Dorsolateral prefrontal cortex (tissue), 122 donors: ENCODE measurements at places on chromosomes 4 and X. TPM values are rescaled to one million over a fixed set of nuclear protein-coding genes. Genes with fewer than 3 reads are reported as not detected.

DNA sequence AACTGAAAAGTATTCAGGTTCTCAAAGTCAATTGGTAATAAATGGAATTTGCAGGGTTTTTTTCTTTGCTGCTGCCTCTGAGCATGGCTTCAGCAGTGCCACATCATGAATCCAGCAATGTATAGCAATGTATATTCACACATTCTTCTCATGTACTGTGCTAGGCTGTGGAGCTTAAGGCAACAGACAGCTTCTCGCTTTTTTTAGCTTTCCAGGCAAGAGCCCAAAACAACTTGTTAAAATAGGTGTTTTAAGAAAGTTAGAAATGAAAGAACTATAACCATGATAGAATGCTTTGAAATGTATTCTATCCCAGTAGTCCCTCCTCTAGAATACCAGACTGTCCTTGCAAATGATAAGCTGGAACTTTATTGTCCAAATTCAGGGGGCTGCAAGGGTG lies 30.4 kb downstream of the SMIM43 start:
- DNase-seq = no peak

DNA sequence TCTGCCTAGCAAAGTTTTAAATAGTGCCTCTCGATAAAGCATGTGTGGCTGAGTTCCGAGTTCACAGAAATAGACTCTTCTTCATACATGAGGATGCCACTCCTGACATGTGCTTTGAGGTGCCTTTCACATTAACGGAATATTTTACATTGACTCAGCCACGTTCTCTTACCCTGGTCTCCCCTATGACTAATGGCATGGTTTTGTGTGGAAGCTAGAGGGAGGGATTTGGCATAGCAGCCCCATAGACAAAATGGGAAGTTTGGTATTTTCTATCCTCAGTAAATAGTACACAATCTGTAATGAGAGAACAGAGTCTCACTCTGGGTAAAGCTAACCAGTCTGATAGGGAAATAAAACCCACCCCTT lies 68.9 kb downstream of the PCDH19 start:
- no peak for DNase-seq

DNA sequence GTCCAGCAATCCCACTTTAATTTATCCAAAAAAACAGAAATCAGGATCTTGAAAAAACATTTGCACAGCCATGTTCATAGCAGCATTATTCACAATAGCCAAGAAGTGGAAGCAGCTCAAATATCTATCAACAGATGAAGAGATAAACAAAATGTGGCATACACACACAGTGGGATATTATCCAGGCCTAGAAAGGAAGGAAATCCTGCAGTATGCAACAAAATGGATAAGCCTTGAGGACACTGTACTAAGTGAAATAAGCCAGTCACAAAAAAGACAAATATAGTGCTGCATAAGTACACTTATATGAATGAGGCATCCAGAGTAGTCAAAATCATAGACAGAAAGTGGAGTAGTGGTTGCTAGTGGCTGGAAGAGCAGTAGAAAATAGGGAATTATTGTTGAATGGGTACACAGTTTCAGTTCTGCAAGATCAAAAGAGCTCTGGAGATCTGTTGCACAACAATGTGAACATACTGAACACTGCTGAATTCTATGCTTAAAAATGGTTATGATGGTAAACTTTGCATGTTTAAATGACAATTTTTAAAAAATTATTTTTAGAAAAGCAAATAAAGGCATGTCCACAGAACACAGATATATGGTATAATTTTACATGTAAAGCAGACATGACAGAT lies 25.6 kb downstream of the CHM start:
- DNase-seq = no peak

- DNase-seq = no peak
These were observed 605 bp upstream of the FAT1 start for GRCh38 chr4:186724058-186724863.

DNA sequence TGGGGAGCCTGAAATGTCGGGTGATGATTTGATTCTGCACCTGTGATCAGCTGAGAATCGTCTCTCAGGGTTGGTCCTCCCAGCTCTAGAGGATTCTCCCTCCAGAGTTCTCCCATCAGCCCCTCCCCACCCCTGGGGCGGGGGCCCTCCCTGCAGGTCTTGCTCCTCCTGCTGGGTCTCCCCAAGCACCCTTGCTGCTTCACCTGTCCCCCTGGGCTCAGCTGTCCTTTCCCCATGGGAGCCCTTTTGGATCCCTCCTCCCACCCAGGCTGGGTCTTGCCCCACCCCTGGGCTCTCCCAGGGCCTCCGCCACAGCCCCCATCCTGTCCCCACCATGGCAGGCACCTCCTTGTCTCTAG lies 22.2 kb downstream of the PSAPL1 start:
- DNase-seq = peak; percentile 4

DNA sequence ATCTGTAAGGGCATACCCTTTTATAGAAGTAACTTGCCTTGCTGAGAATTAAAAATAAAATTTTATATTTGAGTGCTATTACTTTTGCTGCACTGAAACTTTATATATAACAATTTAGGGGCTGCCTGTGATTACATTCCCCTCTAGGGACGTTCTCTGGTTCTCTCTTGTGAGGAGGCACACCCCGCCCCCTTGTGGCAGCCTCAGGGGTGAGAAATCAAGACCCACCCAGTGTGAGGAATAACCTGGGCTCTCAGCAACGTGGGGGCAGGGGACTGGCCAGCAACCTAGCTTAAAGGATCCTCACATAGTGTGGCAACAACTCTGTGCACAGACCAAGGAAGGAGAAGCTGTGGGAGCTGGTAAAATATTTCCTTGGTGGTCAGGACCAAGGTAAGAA lies 43.7 kb downstream of the MAGEA9 start:
- DNase-seq = no peak

DNA sequence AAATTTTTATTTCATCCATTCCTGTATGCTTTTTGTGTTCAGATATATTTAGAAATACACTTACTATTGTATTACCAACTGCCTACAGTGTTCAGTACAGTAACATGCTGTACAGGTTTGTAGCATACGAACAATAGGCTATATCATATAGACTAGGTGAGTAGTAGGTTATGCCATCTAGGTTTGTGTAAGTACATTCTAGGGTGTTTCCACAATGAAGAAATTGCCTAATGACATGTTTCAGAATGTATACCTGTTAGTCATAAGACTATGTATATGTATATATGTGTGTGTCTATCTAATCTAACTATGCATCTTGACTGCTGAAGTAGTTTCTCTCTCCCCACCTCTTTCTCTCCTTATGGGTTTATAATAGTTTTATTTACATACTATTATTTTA lies 51.5 kb upstream of the BTC start:
- DNase-seq = no peak

DNA sequence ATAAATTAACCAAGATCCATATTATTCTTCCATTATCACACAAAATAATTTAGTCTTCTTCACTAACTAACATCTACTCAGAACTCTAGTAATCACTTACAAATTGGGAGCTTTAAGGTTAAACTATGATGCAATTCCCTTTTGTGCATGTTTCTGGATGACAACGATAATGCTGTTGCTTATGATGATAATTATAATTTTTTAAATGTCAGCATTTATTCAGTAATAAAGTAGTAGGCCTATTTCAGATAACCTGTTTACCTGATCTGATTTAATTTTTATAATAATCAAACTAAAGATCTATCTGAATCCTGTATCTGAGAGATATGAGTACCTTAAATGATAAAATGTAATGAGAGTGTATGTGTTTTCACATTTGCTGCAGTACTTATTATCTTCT lies 507.8 kb upstream of the GRID2 start:
- DNase-seq = no peak

GRCh38 chr4:107996949-107997788 lies 7.5 kb downstream of the HADH start:
- DNase-seq = no peak

DNA sequence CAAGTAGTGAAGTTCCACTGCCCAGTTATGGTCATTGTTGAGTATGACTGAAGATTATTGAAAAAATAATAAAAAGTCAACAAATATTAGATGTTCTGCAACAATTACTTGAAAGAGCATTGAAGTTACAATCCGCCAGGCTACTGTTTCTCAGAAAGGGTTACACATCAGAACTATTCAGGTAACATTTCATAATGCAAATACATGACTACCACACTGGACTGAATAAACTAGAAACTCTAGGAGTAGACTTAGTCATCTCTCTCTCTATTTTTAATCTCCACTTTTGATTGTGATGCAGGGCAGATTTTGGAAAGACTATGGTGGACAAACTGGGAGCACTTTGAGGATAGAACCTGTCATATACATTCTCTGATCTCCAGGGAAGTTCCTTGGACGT lies 748.2 kb upstream of the ATOH1 start:
- DNase-seq = no peak

DNA sequence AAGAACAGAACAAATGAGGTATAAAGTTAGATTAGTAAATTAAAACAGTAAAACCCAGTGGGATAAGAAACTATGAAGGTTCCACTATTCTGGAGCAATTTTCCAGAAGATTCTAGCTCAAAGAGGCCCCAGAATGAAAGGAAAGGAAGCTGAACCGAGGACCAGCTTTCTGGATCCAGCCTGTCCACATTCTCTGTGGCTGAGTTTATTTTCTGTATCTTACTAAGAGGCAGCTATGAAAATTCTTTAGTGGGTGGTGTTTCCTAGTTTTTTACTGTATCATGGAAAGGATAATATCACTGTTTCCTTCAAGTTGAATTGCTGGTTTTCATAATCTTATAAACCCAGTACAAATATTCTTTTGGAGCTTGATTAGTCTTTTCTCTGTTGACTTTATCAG lies 11.8 kb downstream of the DAPP1 start:
- no peak for DNase-seq

GRCh38 chr4:124803641-124804040 lies 91.1 kb upstream of the ANKRD50 start:
- DNase-seq = no peak

GRCh38 chr4:14076776-14077175 lies 449.3 kb upstream of the BOD1L1 start:
- DNase-seq = no peak

DNA sequence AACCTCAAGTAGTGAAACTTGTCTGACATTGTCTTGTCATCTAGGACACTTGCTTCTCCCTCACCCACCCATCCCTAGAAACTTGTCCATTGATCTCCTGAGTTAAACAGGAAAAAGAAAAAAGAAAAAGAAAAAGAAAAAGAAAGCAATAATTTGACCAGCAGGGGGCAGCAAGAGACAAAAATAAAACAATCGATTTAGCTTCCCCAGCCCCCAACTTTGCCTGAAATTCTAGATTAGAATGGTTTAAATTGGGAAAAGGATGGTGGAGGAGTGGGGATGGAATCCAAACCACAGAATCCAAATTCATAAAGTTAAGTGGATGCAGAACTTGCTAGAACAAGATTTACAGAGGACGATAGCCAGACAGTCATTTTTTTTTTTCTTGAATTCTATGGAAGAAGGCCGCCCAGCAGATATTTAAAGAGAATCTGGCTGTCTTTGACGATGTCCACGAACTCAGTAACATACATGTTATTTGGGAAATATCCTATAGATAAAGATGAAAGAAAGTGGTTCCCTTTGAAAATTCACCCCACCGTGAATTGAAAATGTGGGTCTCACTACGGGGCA lies 282.9 kb downstream of the USP46 start:
- no peak for DNase-seq

GRCh38 chr4:185892165-185892564 lies 80.2 kb upstream of the SORBS2 start:
- no peak for DNase-seq

The PCDH19 gene
- total RNA-seq = 32.9 TPM

The EMCN gene
- 6.6 TPM for total RNA-seq

The OPHN1 gene
- 26.8 TPM for total RNA-seq

The NEUROG2 gene
- total RNA-seq = 0.41 TPM

The NMU gene
- total RNA-seq = not detected

The EPGN gene
- not detected for total RNA-seq
